Heart left ventricle (tissue), 16 donors: ENCODE measurements at places on chromosomes 2 and 18. TPM values are rescaled to one million over a fixed set of nuclear protein-coding genes. Genes with fewer than 3 reads are reported as not detected.

Gene NEU2
- total RNA-seq, result not detected

GRCh38 chr2:134087371-134087921, 166.4 kb upstream of the MGAT5 start:
- H3K4me1 ChIP-seq, result peaks cover 11% of the 10 kb centered on the region
- no peak for DNase-seq
- no peaks in the 10 kb centered on the region for H3K27me3 ChIP-seq
- no peak overlapping the region for H3K27ac ChIP-seq

Gene VIL1
- not detected for total RNA-seq

Gene POTEJ
- total RNA-seq, result not detected

- H3K36me3 ChIP-seq, result no peaks in the 10 kb centered on the region
- no peak overlapping the region for H3K27ac ChIP-seq
- no peaks in the 10 kb centered on the region for H3K4me1 ChIP-seq
- no peak for DNase-seq
- no peak overlapping the region for H3K4me3 ChIP-seq
Observed at GRCh38 chr18:42525905-42526304, 570.9 kb downstream of the PIK3C3 start.

Gene MC2R
- total RNA-seq, result not detected

DNA sequence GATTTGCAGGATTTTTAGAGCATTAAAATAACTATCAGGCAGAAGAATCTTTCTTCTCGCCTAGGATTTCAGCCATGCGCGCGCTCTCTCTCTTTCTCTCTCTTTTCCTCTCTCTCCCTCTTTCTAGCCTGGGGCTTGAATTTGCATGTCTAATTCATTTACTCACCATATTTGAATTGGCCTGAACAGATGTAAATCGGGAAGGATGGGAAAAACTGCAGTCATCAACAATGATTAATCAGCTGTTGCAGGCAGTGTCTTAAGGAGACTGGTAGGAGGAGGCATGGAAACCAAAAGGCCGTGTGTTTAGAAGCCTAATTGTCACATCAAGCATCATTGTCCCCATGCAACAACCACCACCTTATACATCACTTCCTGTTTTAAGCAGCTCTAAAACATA, 137.0 kb downstream of the MEIS1 start:
- no peak for DNase-seq
- no peaks in the 10 kb centered on the region for H3K4me1 ChIP-seq
- no peak overlapping the region for H3K4me3 ChIP-seq
- H3K27me3 ChIP-seq, result peaks cover 15% of the 10 kb centered on the region

DNA sequence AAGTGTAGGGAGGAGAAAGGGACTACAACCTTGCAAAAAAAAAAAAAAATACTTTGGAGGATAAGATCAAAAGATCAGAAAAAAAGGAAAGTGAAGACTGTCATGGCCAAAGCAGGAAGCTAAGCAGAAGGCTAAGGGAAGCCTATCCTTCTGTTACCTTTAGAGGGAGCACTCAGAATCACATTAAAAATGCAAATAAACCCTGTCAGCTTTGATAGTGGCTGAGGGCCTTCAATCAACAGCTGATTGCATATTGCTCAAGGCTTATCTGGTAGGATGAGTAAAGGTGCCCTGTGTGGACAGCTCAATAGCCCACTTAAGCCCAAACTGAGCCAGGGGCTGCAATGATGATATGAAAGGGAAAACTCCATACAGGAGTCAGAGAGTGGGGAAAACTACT, 1021.2 kb downstream of the LRP1B start:
- H3K36me3 ChIP-seq, result no peaks in the 10 kb centered on the region
- H3K27ac ChIP-seq, result no peak overlapping the region
- no peaks in the 10 kb centered on the region for H3K4me1 ChIP-seq
- no peak overlapping the region for H3K4me3 ChIP-seq
- DNase-seq, result no peak

DNA sequence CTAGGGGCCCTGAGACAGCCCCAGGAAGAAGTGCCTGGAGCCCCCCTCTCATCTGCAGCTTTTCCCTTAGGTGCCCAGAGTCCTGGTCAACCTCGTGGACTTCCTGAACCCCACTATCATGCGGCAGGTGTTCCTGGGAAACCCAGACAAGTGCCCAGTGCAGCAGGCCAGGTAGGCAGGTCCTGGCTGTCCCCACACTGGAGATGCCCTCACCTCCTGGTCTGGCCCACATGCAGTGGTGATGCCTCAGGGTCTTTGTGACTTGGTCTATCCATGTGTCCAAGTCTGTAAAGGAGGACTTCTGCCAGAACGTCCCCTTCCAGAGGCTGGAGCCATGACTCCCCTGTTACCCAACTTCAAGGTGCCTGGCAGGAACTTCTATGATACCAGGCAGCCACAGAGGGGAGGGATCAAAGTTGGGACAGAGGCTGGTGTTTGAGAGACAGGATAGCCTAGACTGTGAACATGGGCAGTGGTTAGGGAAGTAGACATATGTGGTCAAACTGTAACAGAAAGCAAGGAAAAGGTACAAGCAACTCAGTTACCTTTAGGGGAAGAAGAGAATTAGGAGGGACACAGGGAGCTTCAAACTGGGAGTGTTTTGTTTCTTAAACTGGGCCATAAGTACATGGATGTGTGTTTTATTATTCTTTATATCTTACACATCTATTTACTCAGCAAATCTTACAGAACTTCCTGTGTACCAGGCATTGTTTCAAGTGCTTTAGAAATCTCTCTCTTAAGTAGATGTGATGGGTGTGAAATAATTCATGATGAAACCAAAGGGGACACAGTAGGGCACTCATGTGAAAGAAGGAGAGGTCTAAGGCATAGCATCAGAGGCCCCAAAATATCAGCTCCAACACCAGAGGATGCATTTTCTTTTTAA, 107.1 kb downstream of the PLB1 start:
- no peak overlapping the region for H3K27ac ChIP-seq
- no peaks in the 10 kb centered on the region for H3K36me3 ChIP-seq
- no peaks in the 10 kb centered on the region for H3K27me3 ChIP-seq
- DNase-seq, result no peak
